Activated CD4-positive, alpha-beta T cell treated with anti-CD3 and anti-CD28 coated beads for 24 hours (primary cell): ENCODE measurements at places on chromosomes 11 and 22.

DNA sequence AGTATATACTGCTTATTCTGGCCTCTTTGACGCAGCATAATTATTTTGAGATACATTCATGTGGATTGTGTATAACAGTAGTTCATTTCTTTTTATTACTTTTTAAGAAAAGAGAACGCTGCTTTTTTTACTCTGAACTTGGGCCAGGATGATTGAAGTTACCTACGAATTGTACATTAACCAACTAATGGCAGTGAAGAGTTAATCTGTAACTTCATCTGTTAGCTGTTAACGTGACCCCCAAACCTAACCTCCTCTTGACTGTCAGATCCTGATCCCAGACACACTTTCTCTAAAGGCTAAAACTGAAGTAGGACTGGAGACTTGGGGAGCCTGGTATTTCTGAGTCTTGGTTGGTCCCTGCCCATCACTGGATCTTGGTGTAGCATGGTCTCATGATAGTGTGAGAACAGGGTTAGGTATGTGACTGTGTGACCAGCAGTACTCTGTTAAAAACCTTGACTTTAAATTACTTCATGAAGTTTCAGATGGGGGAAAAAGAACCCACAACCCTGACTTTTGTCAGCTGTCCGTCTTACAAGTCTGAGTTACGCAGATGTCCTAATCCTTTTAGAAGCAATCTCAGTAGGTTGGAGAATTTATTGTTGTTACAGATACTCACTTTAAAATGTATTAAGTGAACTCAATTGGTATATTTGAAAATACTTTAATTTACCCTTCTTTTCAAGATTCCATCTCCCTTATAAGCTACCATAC, 39.4 kb downstream of the C22orf31 start:
- DNase-seq = no peak

DNA sequence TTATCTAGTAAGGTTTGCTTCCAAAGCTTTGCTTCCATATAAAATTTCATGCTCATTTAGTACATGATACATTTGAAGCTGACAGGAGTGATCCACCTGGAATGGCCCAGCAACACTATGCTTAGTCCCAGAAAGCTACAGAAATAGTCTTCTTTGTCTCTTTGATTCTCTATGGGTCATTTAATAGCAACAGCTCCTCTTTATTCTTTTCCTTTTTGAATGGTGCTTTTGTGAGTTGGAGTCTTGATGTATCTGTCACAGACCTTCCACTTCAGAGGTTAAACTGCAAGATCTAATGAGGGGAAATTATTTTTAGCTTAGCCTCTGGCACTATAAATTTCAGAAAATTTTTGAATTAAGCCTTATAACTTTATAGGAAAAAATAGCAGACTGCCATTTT, 509.5 kb downstream of the KCNA4 start:
- no peak for DNase-seq

GRCh38 chr11:118003456-118003855, 17.3 kb downstream of the IL10RA start:
- no peak for DNase-seq

GRCh38 chr22:41862530-41863266, 29.8 kb downstream of the SREBF2 start:
- DNase-seq = peak; percentile 43

- DNase-seq = peak; percentile 37
These were observed 57.5 kb downstream of the BTG4 start for GRCh38 chr11:111454561-111455192.

- no peak for DNase-seq
These were observed 2.2 kb upstream of the PNPLA3 start for GRCh38 chr22:43921370-43921769.

GRCh38 chr22:21663738-21664137, 2.1 kb upstream of the PPIL2 start:
- DNase-seq = no peak

- DNase-seq = no peak
These were observed 89.7 kb upstream of the KCNA4 start for GRCh38 chr11:30106222-30107181.

GRCh38 chr11:65917434-65918210, 1.2 kb downstream of the C11orf68 start:
- no peak for DNase-seq

GRCh38 chr11:59754859-59755700, at the start of gene STX3:
Gene STX3, plus strand, starts transcription at chr11:59755376. Its CDS starts 230 bp downstream, at chr11:59755606.
- DNase-seq = peak; percentile 45

DNA sequence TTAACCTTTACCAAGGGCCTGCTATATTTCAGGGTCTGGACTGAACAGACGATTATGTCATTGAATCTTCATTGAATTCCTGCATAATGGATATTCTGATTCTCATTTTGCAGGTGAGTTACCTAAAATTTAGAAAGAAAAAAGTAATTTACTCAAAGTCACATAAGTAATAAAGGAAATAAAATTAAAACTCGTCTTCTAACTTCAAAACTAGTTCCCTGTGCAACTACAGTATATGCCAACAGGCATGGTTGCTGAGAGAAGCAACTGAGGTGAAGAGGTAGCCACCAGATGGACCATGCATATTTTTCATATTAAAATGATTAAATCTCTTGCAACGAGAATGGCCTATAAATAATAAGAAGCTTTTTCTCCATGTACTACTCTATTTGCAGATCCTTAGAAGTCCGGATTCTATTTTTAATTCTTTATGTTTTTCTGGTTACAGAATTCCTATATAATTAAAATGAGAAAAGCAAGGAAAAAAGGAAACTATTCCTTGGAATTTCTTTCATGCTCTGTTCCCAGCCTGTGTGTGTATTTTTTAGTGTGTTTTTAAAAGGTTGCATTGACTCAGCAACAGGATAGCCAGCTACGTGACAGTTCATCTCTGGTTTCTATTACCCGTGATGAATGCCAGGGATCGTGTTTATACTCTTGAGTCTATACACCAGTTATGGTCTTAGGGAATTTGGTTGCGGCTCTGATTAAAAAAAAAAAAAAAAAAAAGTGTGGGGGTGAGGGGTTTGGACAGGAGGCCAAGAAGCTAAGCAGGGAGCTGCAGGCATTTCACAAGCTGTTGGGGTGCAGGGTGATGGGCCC, 186.8 kb downstream of the ETS1 start:
- DNase-seq = no peak

DNA sequence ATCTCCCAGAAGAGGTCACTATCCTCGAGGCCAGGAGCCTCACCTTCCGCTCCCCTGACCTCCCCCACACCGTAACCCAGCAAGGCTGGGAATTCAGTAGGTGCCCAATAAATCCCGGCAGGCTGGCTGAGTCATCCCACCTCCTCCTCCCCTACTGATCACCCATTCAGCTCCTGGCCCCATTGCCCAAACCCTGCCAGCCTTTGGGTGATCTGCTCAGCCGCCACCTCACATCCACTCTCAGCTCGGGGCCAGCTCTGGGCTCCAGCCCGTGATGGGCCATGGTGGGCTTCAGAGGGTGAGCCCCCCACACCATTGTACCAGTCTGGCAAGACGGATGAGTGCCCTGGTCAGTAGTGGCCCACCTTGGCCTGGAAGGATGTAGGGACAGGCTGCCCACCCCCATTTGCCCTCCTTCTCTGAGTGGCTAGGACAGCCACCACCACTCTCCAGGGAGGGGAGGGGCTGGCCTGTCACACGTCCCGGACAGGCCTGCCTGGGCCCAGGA, 8.2 kb downstream of the TRPM5 start:
- DNase-seq = no peak
